ENCODE measurements at places on chromosomes 3 and 15.
A peak's percentile ranks its signal among the peaks of the same experiment; 100 is the strongest.

- peak; percentile 85 for DNase-seq
Observed at GRCh38 chr3:115623044-115623868, at the start of gene GAP43. TSS of gene GAP43 (plus strand) at chr3:115623510. CDS start at chr3:115623690, 180 bp downstream.

- DNase-seq: no peak
Observed at GRCh38 chr3:182527745-182528144, 265.6 kb upstream of the ATP11B start.

- DNase-seq: no peak
Observed at GRCh38 chr3:171643033-171643432, 167.2 kb downstream of the PLD1 start.

DNA sequence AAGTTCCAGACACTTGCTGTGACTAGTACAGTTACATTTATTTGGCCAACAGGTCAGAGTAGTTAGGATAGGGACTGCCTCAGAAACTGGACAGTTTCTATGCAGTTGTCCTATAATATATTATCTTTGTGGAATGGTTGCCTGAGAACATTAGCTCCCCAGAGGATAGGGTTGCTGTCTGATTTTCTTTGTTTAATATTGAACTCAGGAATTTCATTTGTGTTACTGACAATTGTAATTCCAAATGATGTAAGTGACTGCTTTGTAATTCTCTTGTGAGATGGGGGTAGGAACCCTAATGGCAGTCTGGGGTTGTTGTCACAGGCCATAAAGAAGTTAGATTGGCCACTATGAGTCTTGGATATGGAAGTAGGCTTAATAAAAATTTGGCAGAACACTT, 2.2 kb downstream of the NXPE3 start:
- DNase-seq: peak; percentile 13

DNA sequence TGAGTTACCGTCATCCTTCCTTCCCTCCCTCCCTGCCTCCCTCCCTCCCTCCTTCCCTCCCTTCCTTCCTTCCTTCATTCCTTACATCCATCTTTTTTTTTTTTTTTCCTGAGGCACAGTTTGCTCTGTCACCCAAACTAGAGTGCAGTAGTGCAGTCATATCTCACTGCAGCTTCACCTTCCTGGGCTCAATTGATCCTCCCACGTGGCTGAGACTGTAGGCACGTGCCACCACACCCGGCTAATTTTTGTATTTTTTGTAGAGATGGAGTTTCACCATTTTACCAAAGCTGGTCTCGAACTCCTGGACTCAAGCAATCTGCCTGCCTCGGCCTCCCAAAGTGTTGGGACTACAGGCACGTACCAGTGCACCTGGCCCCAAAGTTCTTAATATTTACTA, 25.8 kb downstream of the USP3 start:
- DNase-seq: no peak

- DNase-seq: peak; percentile 6
Observed at GRCh38 chr3:62445275-62445674, 71.9 kb upstream of the FEZF2 start.

- DNase-seq: no peak
Observed at GRCh38 chr3:129323651-129324294, 45.1 kb downstream of the HMCES start.

DNA sequence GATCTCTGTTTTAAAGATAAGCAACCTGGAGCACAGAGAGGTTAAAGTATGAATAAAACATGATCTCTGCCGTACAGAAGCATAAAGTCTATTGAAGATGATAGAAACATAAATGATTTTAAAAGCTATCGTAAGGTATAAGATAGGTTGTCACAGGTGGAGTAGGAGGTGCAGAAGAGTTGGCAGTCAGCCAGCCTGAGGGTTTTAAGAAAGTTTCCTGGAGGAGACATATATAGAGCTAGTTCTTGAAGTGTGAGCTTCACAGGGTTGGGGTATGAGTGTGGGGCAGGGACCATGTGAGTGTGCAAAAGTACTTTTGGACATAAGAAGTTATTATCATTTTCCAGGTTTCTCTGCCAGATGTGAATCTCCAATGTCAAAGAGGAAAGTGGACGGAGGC, 3.9 kb upstream of the FGF12 start:
- DNase-seq: no peak

DNA sequence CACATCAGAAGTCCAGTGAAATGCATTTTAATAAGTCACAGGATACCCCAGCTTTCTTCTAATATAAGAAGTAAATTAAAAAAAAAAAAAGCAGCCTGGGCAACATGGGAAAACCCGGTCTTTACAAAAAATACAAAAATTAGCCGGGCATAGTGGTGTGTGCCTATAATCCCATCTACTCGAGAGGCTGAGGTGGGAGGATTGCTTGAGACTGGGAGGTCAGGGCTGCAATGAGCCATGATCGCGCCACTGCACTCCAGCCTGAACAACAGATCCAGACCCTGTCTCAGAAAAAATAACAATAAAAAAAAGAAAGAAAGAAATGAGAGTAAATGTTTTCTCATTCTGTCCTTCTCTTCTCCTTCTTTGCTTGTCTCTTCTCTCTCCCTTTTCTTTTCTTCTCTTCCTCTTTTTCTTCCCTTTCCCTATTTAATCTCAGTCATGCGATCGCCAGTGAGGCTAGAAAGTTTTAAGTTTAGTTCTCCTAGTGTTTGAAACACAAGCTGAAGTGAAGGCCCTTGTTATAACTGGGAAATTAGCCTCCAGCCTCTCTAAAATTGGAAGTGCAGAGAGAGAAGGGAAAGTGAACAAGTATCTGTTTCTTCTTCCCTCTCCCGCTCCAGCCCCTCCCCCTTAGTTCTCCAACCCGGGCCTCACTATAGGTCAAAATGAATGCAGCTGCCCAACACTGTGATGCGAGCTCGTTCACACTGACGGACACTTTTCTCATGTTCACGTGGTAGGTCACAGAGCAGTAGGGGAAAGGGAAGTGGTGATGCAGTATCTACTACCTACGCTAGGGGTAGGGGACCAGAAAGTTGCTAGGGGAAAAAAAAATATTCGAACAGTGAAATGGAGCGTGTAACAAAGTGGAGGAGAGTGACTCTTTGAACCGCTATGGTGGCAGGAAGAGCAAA, 23.5 kb upstream of the TSC22D2 start:
- DNase-seq: no peak

All from AG10803 (cell line).